ENCODE measurements at places on chromosomes 5 and 9. TPM values are rescaled to one million over a fixed set of nuclear protein-coding genes. Genes with fewer than 3 reads are reported as not detected.

GRCh38 chr9:4214486-4214885, 85.4 kb downstream of the GLIS3 start:
- no peaks in the 10 kb centered on the region for H3K36me3 ChIP-seq
- H3K27me3 ChIP-seq, result no peaks in the 10 kb centered on the region
- DNase-seq, result no peak
- H3K4me3 ChIP-seq, result no peak overlapping the region

DNA sequence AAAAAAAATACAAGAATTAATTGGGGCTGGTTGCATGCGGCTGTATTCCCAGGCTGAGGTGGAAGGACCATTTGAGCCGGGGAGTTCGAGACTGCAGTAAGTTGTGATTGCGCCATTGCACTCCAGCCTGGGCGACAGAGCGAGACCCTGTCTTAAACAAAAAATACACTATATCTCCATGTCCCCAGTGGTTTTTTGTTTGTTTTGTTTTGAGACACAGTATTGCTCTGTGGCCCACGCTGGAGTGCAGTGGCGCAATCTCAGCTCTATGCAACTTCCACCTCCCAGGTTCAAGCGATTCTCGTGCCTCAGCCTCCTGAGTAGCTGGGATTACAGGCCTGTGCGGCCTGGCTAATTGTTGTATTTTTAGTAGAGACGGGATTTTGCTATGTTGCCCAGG, 1.2 kb downstream of the COQ4 start:
- H3K27ac ChIP-seq, result no peak overlapping the region
- DNase-seq, result no peak
- H3K4me3 ChIP-seq, result no peak overlapping the region
- no peaks in the 10 kb centered on the region for H3K4me1 ChIP-seq
- peaks cover 21% of the 10 kb centered on the region for H3K36me3 ChIP-seq
- no peaks in the 10 kb centered on the region for H3K27me3 ChIP-seq

DNA sequence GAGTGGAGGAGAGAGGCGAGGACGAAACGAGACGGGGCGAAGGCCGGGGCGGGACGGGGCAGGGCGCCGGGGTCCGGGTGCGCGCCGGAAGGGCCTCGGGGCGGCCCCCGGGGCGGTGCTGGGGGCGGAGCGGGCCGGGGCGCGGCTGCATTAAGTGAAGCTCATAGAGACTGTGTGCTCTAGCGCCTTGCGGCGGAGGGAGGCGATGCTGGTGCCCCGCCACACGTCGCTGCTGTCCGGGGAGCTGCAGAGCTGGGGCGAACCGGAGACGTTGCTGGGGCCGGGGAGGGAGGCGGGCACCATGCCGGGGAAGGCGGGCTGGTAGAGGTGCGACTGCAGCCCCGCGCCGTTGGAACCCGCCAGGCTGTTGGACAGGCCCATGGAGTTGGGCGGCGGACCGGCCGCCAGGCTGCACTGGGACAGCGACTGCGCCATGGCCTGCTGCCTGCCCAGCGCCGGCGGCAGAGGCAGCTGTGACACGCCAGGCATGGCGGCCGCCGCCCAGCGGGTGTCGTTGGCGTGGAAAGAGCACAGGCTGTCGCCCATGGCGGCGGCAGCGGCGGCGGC, 8.3 kb downstream of the OTP start:
- peaks cover 23% of the 10 kb centered on the region for H3K4me1 ChIP-seq
- peak overlapping the region; percentile 14 for H3K4me3 ChIP-seq
- H3K27me3 ChIP-seq, result peaks cover 100% of the 10 kb centered on the region
- DNase-seq, result no peak
- no peaks in the 10 kb centered on the region for H3K36me3 ChIP-seq

- no peak for DNase-seq
- no peaks in the 10 kb centered on the region for H3K36me3 ChIP-seq
- no peak overlapping the region for H3K4me3 ChIP-seq
- no peak overlapping the region for H3K27ac ChIP-seq
These were observed 29.1 kb downstream of the PLGRKT start for GRCh38 chr9:5408596-5408995.

DNA sequence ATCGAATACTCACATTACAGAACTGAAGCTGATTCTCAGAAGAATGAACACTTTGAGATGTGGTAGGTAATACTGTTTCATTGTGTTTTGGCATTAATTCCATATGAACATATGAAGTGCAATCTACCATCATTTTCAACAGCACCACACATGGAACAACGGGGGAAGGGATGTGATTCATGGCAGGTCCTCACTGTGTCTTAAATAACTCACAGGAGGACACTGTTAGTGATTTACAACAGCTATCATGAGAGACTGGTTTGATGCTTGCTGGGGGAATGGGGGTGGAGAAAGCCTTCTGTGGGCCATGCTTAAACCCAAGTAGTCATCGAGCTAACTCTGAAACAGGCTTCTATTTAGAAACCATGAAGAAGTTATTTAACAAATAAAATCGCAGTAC, 232.9 kb downstream of the SPOCK1 start:
- H3K27ac ChIP-seq, result no peak overlapping the region
- no peak overlapping the region for H3K4me3 ChIP-seq
- H3K27me3 ChIP-seq, result no peaks in the 10 kb centered on the region
- no peaks in the 10 kb centered on the region for H3K36me3 ChIP-seq
- no peaks in the 10 kb centered on the region for H3K4me1 ChIP-seq
- no peak for DNase-seq

GRCh38 chr5:74586856-74587255, 53.7 kb downstream of the ENC1 start:
- no peak overlapping the region for H3K27ac ChIP-seq
- DNase-seq, result no peak
- no peak overlapping the region for H3K4me3 ChIP-seq
- H3K4me1 ChIP-seq, result no peaks in the 10 kb centered on the region

GRCh38 chr9:114021578-114021977, 56.5 kb downstream of the AMBP start:
- no peak for DNase-seq
- H3K36me3 ChIP-seq, result no peaks in the 10 kb centered on the region
- no peaks in the 10 kb centered on the region for H3K27me3 ChIP-seq
- H3K4me1 ChIP-seq, result no peaks in the 10 kb centered on the region
- no peak overlapping the region for H3K4me3 ChIP-seq
- no peak overlapping the region for H3K27ac ChIP-seq

GRCh38 chr9:87125819-87126218, 178.5 kb upstream of the GAS1 start:
- no peaks in the 10 kb centered on the region for H3K36me3 ChIP-seq
- peaks cover 26% of the 10 kb centered on the region for H3K4me1 ChIP-seq
- no peaks in the 10 kb centered on the region for H3K27me3 ChIP-seq
- H3K4me3 ChIP-seq, result no peak overlapping the region

DNA sequence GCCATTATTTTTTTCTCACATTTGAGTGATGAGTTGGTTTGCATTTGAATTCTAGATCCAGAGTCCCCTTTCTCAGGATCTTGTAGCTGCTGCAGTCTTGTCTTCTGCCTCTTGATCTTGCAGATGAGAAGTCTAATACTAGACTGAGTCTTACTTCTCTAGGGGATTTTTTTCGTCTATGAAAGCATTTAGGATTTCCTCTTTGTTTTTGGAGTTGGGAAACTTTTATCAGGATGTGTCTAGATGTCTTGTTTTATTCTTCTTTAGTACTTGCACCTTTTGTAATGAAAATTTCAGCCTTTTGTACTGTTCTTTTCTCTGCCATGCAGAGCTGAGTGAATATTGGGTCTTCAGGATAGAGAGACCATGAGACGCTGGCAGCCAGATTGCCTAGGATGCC, 65.4 kb downstream of the ZNF618 start:
- H3K4me3 ChIP-seq, result no peak overlapping the region
- H3K27ac ChIP-seq, result no peak overlapping the region

- H3K4me1 ChIP-seq, result no peaks in the 10 kb centered on the region
- no peak for DNase-seq
- H3K36me3 ChIP-seq, result no peaks in the 10 kb centered on the region
- H3K4me3 ChIP-seq, result no peak overlapping the region
- H3K27ac ChIP-seq, result no peak overlapping the region
These were observed 420.8 kb upstream of the BRINP1 start for GRCh38 chr9:119789987-119790386.

GRCh38 chr9:68552700-68553476, 12.2 kb upstream of the TMEM252 start:
- H3K4me3 ChIP-seq, result no peak overlapping the region
- H3K27ac ChIP-seq, result peak overlapping the region; percentile 59
- no peak for DNase-seq

- no peaks in the 10 kb centered on the region for H3K27me3 ChIP-seq
- H3K4me1 ChIP-seq, result no peaks in the 10 kb centered on the region
- no peaks in the 10 kb centered on the region for H3K36me3 ChIP-seq
- H3K4me3 ChIP-seq, result no peak overlapping the region
- no peak for DNase-seq
These were observed 477.8 kb downstream of the CTNND2 start for GRCh38 chr5:11426442-11426841.

DNA sequence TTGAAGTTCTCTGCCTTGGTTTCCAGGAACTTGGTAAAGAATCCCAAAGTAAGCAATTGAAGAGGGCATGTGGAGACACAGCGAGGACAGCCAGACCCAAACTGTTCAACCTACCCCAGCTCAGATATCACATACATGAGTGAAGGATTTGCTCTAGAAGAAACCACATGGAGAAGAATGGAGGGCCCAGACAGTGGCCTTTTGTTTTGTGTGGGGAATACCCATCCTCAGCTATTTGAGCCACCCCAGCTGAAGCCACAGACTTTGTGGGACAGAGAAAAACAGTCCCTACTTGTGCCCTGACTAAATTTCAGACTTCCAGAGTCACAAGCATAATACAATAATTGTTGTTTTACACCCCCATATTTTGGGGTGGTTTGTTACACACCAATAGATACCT, 387.1 kb downstream of the ZSWIM6 start:
- no peaks in the 10 kb centered on the region for H3K27me3 ChIP-seq
- H3K27ac ChIP-seq, result no peak overlapping the region
- H3K4me1 ChIP-seq, result no peaks in the 10 kb centered on the region

GRCh38 chr5:73861313-73861988, 235.5 kb downstream of the ARHGEF28 start:
- H3K27ac ChIP-seq, result no peak overlapping the region
- DNase-seq, result no peak
- H3K36me3 ChIP-seq, result no peaks in the 10 kb centered on the region
- no peaks in the 10 kb centered on the region for H3K27me3 ChIP-seq
- H3K4me1 ChIP-seq, result no peaks in the 10 kb centered on the region
- no peak overlapping the region for H3K4me3 ChIP-seq

- H3K36me3 ChIP-seq, result no peaks in the 10 kb centered on the region
- no peak overlapping the region for H3K27ac ChIP-seq
- H3K27me3 ChIP-seq, result no peaks in the 10 kb centered on the region
- DNase-seq, result no peak
- no peak overlapping the region for H3K4me3 ChIP-seq
These were observed 14.1 kb upstream of the MOCS2 start for GRCh38 chr5:53123702-53124101.

GRCh38 chr9:114367772-114368569, 19.8 kb downstream of the AKNA start:
- H3K4me3 ChIP-seq, result no peak overlapping the region
- H3K27me3 ChIP-seq, result no peaks in the 10 kb centered on the region
- peaks cover 23% of the 10 kb centered on the region for H3K4me1 ChIP-seq
- H3K27ac ChIP-seq, result peak overlapping the region; percentile 49
- DNase-seq, result no peak

DNA sequence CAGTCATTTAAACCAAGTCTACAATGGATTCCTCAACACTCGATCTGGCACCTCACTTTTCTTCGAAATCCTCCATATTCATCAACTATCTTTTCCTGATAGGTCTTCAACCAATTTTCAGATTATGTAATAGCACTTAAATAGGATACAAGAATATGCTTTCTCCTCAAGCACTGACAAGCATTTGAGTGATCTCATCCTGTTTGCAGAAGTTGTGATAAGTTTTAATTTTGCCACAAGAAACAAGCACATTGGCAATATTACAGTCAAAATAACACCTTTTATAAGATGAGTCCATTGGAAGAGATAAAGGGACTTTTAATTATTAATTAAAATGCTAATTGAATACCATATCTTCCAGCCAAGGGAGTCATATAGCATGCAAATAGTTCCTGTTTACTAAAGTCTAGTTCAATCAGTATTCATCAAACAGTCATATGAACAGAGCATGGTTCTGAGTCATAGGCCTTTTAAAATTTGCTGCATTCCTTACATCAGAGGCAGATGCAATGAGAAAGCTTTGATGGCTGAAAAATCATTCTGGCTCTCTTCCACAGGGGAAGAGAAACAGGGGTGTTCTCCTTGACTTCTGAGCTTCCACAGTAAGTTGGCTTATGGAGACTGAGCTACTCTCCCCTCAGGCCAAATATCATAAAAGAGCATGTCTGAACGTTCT, 32.7 kb upstream of the ZCCHC9 start:
- DNase-seq, result no peak
- no peaks in the 10 kb centered on the region for H3K27me3 ChIP-seq
- no peak overlapping the region for H3K27ac ChIP-seq
- no peaks in the 10 kb centered on the region for H3K4me1 ChIP-seq

DNA sequence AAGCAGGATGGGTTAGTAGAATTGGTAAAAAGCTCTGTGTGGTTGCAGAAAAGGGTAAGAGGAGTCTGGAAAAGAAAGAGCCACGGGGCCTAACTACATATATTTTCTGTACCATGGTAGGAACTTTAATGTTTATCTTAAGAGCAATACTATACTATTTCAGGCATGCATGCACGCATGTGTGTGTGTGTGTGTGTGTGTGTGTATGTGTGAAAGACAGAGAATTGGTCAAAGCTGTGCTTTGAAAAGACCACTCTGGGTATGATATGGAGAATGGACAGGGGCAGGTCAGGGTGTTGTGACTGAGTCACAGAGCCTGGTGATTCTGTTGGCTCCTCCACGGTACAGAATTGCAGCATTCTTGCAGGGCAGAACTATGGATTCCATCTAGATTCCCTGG, 339.3 kb downstream of the SLIT3 start:
- no peak overlapping the region for H3K27ac ChIP-seq
- H3K36me3 ChIP-seq, result no peaks in the 10 kb centered on the region
- no peaks in the 10 kb centered on the region for H3K4me1 ChIP-seq
- H3K4me3 ChIP-seq, result no peak overlapping the region
- no peak for DNase-seq

DNA sequence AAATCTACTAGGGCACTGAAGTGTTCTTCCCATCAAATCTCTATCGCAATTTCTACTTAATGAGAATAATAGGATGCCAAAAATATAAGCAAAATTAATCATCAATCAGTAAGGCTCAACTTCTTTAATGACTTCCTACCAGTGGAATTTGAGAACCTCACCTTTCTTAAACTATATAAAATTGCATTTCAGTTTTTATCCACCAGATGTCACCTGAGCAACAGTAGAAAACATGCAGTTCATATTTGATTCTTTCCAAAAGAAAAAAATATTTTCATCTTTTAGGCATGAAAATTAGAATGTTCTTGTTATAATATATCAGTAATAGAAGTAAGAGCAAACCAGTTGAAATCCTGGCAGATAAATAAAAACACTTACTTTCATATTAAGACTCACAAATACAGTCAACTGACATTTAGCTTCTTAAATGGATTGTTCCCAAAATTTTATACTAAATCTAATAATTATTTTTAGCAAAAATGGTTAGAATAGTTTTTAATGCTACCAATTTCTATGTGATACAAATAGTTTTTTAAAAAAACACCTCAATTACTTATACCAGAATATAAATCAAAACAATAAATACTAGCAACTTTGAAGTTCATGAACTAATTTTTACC, 13.4 kb upstream of the CCDC112 start:
- no peak for DNase-seq
- peaks cover 20% of the 10 kb centered on the region for H3K27me3 ChIP-seq
- no peaks in the 10 kb centered on the region for H3K4me1 ChIP-seq
- no peak overlapping the region for H3K4me3 ChIP-seq

NR5A1 gene
- total RNA-seq, result not detected

FOXD4 gene
- total RNA-seq, result 0.55 TPM

ELL2 gene
- total RNA-seq, result 31.0 TPM

CCNH gene
- 79.2 TPM for total RNA-seq

ADRA1B gene
- 0.36 TPM for total RNA-seq

C8G gene
- not detected for total RNA-seq

Measured in sigmoid colon (tissue), 7 donors.